ENCODE measurements at places on chromosomes 1 and 21. TPM values are rescaled to one million over a fixed set of nuclear protein-coding genes. Genes with fewer than 3 reads are reported as not detected.

The GPR3 gene
- total RNA-seq: 0.33 TPM

The TEKT2 gene
- total RNA-seq: not detected

The ZBTB17 gene
- 51.0 TPM for total RNA-seq

The NEK2 gene
- 28.7 TPM for total RNA-seq

The KCNE2 gene
- total RNA-seq: not detected

The ERICH3 gene
- total RNA-seq: not detected

The RIPPLY3 gene
- total RNA-seq: not detected

DNA sequence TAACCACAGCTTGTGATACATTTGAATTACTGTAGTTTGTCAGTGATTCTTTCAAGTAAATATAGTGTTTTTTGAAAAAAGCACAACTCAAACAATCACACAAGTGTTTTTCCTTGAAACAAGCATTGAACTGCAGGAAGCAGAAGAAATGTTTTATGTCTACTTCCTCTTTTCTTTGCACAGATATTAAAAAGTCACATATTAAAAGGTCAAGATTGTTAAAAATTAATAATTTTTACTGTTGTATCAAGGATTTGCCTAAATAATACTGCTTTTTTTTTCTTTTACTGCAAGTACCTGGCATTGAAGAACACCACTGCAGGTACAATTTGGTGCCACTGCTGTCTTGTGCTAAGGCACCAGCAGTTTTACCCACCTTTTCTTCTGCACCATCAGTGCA, 214.2 kb upstream of the C1orf105 start:
- no peak for DNase-seq

- DNase-seq: no peak
Observed at GRCh38 chr1:82143108-82143833, 342.5 kb downstream of the ADGRL2 start.

GRCh38 chr1:65812065-65812464, 19.4 kb downstream of the PDE4B start:
- DNase-seq: peak; percentile 96

GRCh38 chr1:229570305-229570704, 11.8 kb upstream of the ABCB10 start:
- no peak for DNase-seq

DNA sequence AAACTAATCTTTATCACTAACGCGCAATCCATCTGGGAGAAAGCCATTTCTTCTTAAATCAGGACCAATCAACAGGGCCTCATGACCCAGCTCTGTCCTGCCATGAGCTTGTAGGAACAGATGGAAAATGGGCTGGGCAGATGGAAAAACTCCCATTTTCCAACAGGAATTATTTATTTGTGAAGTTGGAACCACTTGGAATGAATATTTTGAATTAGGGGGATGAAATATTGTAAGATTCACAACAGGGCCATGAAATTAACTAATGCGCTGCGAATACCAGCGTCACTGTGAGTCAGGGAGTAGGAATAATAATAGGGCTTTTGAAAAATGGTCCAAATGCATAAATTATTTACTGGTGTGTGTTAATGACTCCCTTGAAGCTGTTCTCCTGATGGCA, 53.1 kb upstream of the CYP2J2 start:
- DNase-seq: no peak

DNA sequence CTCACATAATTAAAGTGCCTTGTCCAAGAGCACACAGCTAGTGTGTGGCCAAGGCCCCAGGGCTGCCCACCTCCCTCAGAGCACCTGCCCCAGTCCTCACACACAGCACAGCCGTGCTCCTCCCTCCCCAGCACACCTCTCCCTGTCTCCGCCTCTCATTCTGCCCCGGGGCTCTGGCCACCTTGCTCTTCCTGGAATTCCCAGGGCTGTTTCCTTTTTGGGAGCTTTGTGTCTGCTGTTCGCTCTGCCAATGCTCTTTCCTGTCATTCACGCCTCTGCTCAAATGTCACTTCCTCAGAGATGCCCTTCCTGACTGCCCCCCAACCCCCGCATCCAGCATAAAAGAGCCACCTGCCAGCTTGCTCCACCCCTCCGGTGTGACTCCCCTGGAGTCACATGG, 13.3 kb downstream of the SLC6A17 start:
- DNase-seq: no peak

GRCh38 chr1:14741532-14741931, 143.0 kb downstream of the KAZN start:
- DNase-seq: no peak

DNA sequence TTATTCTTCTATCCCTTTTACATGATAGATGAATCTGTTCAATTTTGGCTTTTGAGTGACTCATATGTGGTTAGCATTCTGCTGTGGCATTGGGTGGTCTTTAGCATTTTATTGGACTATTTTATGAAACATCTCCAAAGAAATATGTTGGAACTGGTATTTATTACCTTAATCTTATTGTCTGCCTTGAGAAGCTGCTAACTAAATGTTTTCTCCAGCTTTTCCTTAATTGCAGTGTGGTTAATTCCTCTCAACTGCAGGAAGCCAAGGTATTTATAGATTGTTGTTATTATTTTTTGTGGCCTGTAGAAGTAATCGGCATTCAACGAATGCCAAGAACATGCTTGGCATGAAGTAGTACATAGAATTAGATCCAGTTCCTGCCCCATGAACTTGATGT, 64.1 kb downstream of the NOS1AP start:
- no peak for DNase-seq

DNA sequence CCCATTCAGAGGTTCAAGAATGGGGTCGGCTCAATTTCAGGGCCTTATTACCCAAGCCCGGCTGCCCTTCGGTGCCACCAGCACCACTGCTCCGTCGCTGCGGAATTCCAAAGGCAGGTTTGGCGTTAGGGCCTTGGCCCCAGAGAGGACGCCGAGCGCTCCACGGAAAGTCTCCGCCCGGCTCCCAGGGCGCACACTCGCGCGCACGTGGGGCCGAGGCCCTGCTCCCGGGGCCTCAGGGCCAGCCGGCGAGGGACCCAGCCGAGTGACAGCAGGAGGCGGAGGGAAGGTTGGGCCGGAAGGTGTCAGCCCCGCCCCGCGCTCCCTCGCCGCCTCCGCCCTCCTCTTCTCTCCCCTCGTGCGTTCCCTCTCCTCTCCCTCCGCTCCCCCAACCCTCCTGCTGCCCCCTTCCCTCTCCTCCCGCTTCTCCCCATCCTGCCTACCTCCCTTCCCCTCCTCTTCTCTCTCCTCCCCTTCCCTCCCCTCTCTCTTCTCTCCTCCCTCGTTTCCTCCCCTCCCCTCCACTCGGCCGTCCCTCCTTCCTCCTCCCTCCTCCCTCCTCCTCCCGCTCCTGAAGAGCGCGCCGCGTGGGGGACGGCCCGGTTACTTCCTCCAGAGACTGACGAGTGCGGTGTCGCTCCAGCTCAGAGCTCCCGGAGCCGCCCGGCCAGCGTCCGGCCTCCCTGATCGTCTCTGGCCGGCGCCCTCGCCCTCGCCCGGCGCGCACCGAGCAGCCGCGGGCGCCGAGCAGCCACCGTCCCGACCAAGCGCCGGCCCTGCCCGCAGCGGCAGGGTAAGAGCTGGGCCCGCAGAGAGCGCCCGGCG, at the start of gene ETS2:
TSS of gene ETS2 (plus strand) at position 602 of the 825 bp plus-strand sequence. CDS start 4,106 bp downstream, outside the sequence.
- DNase-seq: peak; percentile 36

GRCh38 chr1:172394141-172394751, 26.2 kb upstream of the C1orf105 start:
- peak; percentile 88 for DNase-seq

DNA sequence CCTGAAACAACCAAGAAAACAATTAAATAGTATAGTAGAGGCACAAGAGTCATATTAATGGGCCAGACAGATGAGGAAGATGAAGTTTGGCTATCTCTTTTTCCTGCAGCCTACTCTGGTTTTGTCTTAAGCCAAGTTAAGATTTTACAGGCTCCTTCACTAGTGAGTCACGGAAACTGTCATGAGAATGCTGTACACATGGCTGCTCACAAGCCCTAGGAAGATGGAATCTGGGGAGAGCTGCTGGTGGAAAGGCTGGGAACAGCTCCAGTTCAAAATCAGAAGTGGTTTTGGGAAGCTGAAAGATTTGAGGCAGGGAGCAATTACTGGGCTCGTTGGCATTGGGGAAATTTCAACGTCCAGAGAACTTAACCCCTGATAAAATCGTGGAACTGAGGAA, 46.4 kb upstream of the S1PR1 start:
- DNase-seq: no peak

GRCh38 chr21:14693997-14694396, 147.9 kb upstream of the SAMSN1 start:
- DNase-seq: no peak

- DNase-seq: peak; percentile 5
Observed at GRCh38 chr1:244111027-244111426, 59.9 kb downstream of the ZBTB18 start.
